ENCODE measurements at places on chromosomes 16 and 17. TPM values are rescaled to one million over a fixed set of nuclear protein-coding genes. Genes with fewer than 3 reads are reported as not detected.

GRCh38 chr17:80353718-80354275 lies 61.2 kb upstream of the ENDOV start:
- DNase-seq: no peak

- DNase-seq: no peak
These were observed 65.9 kb downstream of the CEP95 start for GRCh38 chr17:64572682-64573154.

DNA sequence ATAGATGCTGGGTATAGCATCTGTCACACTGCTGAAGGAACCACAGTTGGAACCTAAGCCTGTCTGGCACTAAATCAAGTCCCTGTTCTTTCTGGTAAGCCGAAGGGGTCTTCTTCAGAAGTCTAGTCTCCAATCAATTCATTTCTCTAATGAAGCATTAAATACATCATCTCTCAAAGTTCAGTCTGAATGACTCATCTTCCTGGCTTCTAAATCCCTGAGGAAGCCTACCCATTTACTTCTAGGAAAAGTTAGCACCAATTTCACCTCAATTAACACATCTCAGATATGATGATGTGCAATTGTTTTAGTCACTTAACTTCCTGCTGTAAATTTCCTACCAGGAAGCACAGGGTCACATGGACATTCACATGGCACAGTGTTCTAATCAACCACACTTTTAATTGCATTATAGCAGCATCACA lies 49.9 kb downstream of the TEX14 start:
- peak; percentile 25 for DNase-seq

AXIN2 gene
- total RNA-seq: 0.83 TPM

- DNase-seq: no peak
These were observed 43.4 kb downstream of the TAOK1 start for GRCh38 chr17:29433541-29433940.

KRTAP4-5 gene
- not detected for total RNA-seq

DNA sequence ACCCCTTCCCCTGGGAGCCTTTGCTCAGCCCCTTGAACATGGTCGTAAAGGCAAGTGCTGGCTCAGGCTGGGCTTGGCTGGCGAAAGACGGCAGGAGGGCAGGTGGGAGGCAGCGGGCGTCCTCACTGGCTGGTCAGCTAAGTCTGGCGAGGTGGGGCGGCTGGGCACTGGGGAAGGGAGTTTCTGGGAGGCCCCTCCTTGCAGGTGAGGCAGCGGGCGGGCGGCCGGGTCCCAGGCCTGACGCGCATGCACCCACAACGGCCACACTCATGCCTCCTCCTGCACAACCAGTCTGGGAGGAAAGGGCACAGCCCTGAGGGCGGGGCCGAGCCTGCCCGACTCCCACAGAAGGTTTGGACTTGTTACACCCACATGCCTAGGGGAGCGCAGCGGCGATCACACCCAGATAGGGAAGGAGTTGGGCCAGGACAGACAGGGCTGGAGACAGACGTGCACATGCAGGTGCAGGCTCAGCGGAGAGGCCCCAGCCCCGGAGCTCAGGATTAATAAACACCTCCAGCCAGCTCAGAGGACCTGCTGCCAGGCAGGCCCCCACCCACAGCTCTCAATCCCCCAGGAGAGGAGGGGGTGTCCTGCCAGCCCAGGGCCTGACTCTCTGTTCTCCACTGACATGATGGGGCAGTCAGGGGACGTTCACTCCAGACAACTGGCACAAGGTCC lies at the start of gene EVPL:
Gene EVPL (minus strand): TSS at position 148 of the 681 bp plus-strand sequence. CDS start 108 bp downstream, at position 40.
- no peak for DNase-seq

- no peak for DNase-seq
These were observed 438.2 kb downstream of the HS3ST4 start for GRCh38 chr16:26129997-26130396.

DNA sequence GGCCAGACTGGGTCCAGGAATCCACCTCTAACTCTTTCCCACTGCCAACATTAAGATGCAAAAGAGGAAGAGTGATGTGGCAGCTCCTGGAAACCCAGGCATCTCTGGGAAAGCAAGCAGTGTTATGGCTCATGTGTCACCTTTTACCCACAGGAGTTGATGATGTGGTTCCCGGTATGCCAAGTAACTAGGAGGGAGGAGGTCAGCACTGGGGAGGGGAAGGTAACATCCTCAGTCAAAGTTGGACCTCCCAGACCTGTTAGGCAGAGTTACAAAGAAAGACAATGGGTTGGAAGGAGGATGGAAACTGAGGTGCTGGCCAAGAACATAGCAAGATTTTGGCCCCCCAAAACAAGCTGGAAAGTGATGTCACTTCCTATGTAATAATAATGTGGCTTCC lies 11.4 kb downstream of the KRABD2 start:
- DNase-seq: no peak

- DNase-seq: no peak
These were observed 1.3 kb downstream of the CDR2 start for GRCh38 chr16:22372882-22373661.

DNA sequence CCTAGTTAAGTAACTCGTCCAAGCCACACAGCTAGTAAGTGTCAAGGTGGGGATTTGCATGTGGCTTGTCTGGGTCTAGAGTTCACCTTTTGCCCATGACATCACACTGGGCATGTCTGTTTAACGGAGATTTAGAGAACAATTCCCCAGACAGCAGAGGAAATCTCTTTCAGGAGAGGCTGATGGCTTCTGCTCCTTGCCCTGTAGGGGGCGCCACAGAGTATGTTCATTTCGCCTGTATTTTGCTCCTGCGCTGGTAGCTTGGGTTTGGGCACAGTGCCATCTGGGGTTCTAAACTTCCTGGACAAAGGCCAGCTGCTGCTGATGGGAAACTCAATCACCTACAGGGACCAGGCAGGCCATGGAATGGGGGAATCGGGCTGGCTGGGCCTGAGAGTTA lies 20.4 kb downstream of the OTOA start:
- peak; percentile 45 for DNase-seq

DNA sequence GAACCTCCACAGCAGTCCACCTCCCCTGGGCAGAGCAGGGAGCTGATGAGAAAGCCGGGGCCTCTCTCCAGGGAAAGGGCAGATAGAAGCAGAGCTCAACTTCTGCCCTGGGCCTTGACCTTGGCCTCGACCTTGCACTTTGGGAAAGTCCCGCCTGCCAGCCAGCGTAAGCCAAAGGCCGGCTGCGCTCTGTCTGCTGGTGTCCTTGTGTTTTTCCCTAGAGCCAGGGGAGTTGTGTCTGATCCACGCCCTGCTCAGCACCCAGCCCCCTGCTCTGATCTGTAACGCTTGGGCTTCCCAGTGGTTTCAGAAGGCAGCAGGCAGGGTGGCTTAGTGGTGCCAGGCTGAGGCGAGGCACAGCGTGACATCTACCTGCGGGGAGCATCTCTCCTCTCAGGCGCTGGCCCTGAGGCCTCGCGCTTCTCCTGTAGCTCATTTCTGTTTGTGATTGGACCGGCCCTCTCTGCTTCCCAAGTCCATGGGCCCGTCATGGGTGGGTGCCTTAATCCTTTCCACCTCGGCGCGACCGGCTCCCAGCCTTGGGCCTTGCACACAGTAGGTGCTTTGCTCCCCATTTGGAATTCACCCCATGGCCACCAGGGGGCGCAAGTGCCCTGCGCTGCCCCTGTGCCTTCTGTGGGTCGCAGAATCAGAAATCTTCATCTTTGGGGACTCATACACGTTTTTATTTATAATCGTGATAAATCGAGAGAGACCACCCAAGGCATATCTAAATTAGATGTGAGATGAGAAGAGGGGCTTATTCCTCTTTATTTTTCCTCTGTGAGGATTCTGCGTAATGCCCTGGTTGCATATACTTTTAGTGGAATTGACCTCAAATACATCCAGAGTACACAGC lies 24.2 kb downstream of the SGSH start:
- peak; percentile 34 for DNase-seq

EPN3 gene
- not detected for total RNA-seq

CES5A gene
- 1.0 TPM for total RNA-seq

FHOD1 gene
- total RNA-seq: 10.5 TPM

TBC1D3 gene
- not detected for total RNA-seq

DNA sequence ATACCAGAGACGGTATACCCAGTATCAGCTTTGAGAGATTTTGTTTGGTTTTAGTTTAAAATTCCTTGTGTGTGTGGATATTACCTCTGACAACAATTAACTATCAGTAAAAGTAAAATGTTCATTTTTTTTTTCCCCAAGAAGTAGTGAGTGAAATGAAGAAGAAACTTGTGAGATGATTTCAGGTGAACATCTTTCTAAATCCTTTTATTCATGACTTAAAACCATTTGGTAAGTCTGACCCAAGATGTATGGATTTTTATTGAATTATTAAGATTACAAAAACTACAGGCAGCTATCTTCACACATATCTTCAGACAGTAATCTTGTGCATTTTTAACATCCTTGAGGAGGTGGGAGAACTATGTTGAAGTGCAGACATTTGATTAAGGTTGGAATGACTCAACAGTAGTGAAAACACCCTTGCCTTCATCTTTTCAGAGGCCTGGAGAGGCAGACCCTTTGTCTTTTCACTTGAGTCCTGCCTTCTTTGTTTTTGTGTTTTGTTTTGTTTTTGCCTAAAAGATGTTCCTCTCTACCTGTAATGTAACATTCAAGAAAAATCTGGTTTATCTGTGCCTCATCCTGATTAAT lies 240.3 kb upstream of the TBX2 start:
- peak; percentile 55 for DNase-seq

LRRC36 gene
- total RNA-seq: 1.1 TPM

- no peak for DNase-seq
These were observed 78.6 kb downstream of the SDR42E1 start for GRCh38 chr16:81932668-81933067.

- no peak for DNase-seq
These were observed 21.5 kb upstream of the RFFL start for GRCh38 chr17:35084987-35085386.

GRCh38 chr17:17937201-17937853 lies 34.9 kb downstream of the TOM1L2 start:
- no peak for DNase-seq

PCYT2 gene
- 105 TPM for total RNA-seq

MYH1 gene
- total RNA-seq: not detected

G6PC1 gene
- not detected for total RNA-seq

CAMTA2 gene
- 4.4 TPM for total RNA-seq

NR1D1 gene
- 2.1 TPM for total RNA-seq

CCDC144A gene
- total RNA-seq: not detected

- no peak for DNase-seq
These were observed 6.9 kb downstream of the DEXI start for GRCh38 chr16:10935226-10935915.

DNA sequence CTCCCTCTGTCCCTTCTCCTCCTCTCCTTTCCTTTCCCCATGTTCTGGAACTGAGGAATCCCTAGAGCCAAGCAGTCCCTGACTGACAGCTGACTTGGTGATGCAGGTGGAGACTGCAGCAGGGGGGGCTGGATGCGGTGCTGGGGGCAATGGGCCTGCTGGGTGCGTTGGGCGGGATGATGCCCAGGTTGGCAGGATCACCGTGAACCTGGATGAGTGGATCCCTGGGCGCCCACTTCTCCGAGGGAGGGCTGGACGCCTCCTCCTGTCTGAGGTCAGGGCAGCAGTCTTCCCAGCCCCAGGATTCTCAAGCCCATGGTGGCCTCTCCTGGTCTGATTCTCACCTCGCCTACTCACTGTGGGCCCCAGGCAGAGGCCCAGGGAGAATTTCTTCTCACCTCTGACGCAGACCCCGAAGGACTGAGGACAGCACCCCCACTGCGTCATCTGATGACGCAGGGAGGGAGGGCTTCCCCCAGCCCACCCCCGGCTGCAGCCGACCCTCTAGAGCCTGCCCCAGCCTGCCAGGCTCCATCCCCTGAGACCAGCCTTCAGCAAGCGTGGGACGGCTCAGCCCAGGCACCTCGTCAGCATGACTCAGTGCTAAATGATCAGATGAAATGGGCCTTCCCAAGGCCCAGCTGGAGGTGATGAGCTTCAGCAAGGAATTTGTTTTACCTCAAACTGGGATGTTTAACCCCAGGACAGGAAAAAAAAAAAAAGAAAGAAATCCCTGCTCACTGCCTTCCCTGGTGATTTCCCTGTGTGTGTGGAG lies 188.0 kb upstream of the TNRC6C start:
- DNase-seq: no peak

OVCA2 gene
- total RNA-seq: 82.0 TPM

DNA sequence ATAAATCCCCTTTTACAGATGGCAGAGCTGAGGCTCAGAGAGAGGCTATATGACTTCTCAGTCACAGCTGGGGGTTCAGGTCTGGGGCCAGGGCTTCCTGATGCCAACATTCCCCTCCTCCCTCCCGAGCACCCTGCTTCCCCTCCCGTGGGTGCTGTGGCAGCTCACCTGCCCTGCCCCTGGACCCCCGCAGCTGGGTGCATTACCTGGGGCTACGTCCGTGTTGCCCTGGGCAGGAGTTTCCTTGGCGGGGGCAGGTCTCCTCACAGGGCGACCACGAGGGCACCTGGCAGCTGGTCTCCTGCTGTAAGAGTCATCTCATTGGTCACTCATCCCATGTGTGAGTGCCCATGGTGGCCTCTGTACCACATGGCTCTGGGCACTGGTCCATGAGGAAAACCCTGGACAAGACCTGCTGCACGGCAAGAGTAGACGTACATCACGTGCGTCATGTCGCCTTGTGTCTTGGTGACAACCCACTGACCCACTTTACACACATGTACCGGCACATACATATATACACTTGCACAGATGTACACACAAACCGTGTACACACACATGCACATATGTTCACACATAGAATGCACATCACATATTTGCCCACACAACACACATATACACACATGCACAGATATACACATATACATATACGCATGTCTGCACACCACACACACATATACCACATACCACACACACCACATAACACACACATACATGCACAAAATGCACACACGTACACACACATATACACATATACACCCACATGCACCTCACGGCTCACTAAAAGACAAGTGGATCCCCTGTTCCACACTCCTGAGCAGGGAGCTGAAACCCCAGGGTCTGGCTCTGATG lies 134.0 kb downstream of the FOXL1 start:
- no peak for DNase-seq

DNA sequence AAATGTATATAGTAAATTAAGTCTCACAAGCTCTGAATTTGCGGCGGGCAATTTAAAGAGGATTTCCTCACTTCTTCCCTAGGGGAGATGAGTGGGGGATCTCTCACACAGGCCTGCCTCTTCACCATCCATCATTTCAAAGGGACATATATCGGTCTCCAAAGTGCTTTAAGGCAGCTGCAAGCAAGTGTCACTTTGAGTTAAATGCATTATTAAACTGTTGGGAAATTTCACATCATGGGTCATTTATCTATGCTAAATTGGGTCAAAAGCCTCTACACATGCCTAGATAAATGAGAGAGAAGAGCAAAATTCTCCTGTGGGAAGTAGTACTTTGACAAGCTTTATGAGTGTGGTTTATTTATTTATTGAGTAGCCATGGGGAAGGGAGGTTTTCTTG lies 1106.1 kb upstream of the GOT2 start:
- DNase-seq: no peak

- peak; percentile 40 for DNase-seq
These were observed 365.7 kb downstream of the NPIPA8 start for GRCh38 chr16:17970816-17971331.

MSLN gene
- total RNA-seq: not detected

TPSB2 gene
- not detected for total RNA-seq

Measured in SK-MEL-5 (cell line).